NCI-H446 (cell line): ENCODE measurements at places on chromosomes 5 and 9.

DNA sequence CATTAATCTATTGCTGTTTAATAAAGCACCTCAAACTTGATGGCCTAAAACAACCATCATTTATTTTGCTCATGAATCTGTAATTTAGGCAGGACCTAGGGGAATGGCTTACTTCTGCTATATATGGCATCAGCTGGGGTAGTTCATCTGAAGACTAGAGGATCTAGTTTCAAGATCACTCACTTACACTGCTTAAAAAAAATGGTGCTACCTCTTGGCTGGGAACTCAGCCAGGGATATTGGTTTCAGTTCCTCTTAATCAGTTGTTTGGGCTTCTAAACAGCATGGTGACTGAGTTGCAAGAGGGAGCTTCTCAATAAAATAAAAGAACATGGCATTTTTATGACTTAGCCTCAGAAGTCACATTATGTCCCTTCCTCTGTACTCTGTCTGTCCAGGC is 142.0 kb downstream of the FAM114A2 start:
- peak; percentile 60 for DNase-seq

DNA sequence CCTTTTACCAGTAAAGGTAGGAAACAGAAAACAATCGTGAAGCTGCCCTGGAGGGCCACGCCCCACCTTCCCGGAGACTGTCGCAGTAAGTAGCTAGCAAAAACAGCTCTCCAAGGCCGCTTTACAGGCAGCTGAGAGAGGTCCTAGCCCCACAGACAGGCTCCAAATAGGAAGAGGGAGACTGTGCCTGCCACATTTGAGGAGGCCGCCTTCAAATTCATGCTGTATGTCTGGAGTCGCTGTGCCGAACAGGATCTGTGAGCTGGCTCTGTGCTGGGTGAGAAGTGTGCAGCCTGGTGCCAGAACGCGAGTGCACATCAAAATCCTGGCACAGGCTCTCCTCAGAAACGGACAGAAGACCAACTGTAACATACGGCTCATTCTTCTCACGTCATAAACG is 582.2 kb downstream of the CETN3 start:
- no peak for DNase-seq

GRCh38 chr5:157463081-157463480 is 3.1 kb downstream of the NIPAL4 start:
- DNase-seq: no peak

- DNase-seq: no peak
Observed at GRCh38 chr9:133142684-133143622, 20.8 kb downstream of the GBGT1 start.

DNA sequence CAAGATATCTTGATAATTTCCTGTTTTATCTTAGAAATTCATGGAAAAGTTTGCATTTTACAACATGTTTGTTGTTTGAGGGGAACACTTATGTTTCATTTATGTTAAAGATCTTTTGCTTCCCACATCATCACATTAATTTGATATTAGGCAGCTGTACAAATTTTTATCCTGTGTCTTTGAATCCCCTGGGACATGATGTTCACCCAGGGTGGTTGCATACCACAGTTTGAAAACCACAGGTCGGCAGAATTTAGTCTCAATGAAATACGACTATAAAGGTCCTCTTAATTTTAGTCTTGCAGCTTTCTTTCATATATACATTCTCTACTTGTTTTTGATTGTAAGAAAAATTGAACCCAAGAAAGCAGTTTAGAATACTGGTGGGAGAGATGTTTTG is 3.7 kb downstream of the NAA35 start:
- no peak for DNase-seq

GRCh38 chr9:127887792-127888191 is 10.3 kb upstream of the AK1 start:
- DNase-seq: no peak

- no peak for DNase-seq
Observed at GRCh38 chr9:114037961-114038723, 40.0 kb downstream of the AMBP start.

GRCh38 chr9:133897675-133898074 is 94.4 kb downstream of the VAV2 start:
- no peak for DNase-seq

- DNase-seq: no peak
Observed at GRCh38 chr5:59206132-59206581, 623.3 kb downstream of the RAB3C start.

DNA sequence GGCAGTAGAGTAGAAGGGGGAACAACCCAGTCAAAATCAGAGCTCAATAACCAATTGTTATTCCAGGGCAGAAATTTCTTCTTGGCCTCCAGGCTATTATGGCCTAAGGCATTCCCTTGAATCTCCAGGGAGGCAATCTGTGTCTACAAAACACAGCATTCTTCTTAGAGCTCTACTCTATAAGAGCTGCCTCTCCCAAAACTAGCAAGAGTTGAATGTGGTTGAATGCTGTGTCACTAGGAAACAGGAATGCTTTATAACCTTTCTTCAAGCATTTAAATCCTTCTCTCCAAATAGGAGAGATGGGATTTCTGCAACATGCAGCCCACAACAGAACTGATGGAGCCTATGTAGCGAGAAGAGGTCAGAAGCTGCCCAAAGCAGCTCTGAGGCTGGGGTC is 97.1 kb upstream of the APC start:
- DNase-seq: no peak

GRCh38 chr5:40762705-40763104 is 6.9 kb upstream of the TTC33 start:
- DNase-seq: no peak

DNA sequence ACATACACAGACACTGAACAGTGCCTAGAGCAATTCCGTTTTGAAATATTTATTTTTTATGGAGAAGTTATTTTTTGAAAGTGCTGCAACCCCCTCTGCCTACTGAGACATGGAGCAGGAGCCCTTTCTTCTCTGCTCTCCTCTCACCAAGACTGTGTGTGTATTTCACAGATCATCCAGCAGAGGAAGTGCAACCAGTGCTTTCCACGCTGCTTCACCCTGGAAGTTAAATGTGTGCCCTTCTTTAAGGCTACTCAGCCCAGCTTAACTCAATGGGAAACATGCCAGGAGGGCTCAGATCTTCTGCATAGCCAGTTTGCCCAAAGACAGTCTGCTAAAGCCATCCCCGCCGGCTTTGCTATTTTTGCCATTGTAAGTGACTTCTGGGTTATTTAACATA is 606.3 kb downstream of the TLE1 start:
- no peak for DNase-seq

DNA sequence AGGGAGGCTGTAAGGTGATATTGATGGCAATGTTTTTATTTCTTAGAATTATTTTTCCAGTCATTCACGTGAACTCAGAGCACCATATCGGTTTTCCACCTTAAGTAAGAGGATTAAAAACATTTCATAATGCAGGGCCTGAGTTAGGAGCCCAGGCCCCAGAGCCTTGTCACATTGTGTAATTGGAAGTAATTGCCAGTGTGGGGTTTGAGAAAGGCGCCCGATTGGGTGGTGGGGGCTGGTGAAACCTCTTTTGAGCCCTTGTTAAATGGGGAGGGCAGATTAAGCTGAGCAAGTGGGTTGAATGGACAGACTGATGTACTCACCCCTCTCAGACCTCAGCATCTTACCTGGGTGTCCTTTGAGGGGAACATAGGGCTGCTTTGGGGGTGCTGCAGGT is 116.7 kb upstream of the PITX1 start:
- DNase-seq: no peak

- no peak for DNase-seq
Observed at GRCh38 chr5:56309262-56309826, 76.2 kb upstream of the ANKRD55 start.

- no peak for DNase-seq
Observed at GRCh38 chr9:34179213-34180136, 632 bp downstream of the UBAP1 start.

DNA sequence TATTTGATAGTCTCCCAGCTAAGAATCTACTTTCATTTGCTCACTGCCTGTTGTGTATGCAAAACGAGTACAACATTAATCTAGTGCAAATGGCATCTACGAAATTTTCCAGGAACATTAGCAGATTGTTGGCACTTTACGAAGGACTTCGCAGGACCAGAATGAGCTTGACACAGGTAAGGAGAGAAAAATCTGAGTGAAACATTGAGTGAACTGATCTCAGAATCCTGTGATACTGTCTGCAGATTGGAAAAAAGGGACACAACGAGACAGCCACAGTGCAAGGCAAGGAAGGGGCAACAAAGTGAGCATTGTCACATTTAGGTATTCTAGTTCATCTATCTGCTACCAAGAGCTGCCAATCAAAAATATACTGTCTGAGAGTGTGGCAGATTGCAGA is 350.5 kb downstream of the ZNF608 start:
- DNase-seq: no peak

DNA sequence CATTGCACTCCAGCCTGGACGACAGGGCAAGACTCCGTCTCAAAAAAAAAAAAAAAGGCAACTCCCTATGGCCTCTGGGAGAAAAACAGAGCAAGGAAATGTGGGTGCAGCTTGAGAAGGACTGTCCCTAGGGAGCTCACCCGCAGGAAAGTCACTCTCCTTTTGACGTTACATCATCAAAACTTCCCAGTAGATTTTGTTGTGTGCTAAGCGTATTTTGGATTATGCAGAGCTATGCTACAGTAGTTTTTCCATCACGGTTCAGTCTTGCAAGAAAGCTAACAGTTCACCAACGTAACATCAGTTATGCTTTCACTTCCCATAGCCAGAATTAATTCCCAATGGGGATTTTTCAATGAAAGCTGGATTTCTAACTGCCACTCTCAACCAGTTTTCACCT is 138.8 kb downstream of the HSD17B3 start:
- DNase-seq: no peak

- DNase-seq: no peak
Observed at GRCh38 chr5:65382582-65382981, 99.1 kb downstream of the ADAMTS6 start.

DNA sequence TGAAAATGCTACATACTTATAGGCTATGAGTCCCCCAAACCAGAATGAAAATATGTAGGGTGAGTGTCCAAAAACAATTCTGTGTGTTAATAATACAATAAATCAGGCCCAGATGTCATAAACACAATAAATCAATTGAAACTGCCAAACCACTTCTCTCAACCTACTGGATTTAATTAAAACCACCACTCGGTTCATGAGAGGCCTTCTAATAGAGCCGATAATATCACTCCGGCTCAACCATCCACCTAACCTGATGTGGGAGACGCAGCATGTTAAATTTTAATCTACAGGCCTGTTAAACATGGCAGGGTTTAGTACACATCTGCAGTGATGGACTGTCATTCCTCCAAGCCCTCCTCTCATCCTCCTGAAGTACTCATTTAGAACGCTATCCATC is 734.5 kb upstream of the ZNF608 start:
- DNase-seq: no peak

DNA sequence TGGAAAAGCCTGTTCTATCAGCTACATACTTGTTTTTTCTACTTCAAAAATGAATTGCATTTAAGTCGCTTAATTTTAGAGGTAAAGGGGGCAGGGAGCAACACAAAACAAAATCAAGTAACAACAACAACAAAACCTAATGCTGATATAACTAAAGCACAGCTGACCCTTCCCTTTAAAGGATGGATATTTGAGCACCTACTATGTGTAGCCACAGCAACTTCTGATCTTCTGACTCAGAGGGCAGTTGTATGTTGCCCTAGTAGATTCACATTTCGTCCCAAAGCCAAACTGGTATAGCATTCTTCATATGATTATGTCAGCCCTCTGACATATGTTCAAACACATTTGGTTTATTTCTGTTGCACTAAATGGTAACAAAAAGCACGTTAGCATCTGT is 6.8 kb downstream of the DAB2 start:
- DNase-seq: no peak

GRCh38 chr9:112173489-112174221 is 1.4 kb downstream of the SUSD1 start:
- DNase-seq: no peak

- DNase-seq: no peak
Observed at GRCh38 chr5:13660072-13660471, 284.4 kb downstream of the DNAH5 start.
